ENCODE measurements at places on chromosomes 2 and 18.

- H3K27ac ChIP-seq: no peak overlapping the region
- no peaks in the 10 kb centered on the region for H3K36me3 ChIP-seq
- DNase-seq: peak; percentile 2
Measured at GRCh38 chr18:45386041-45386655, 229.1 kb upstream of the SLC14A2 start.

GRCh38 chr2:120251880-120252224 is 800 bp upstream of the RALB start:
- no peak overlapping the region for H3K27ac ChIP-seq
- H3K4me3 ChIP-seq: peak overlapping the region; percentile 49
- no peaks in the 10 kb centered on the region for H3K36me3 ChIP-seq

- H3K27me3 ChIP-seq: peaks cover 4% of the 10 kb centered on the region
- DNase-seq: no peak
- no peak overlapping the region for H3K27ac ChIP-seq
- H3K36me3 ChIP-seq: no peaks in the 10 kb centered on the region
- H3K4me1 ChIP-seq: no peaks in the 10 kb centered on the region
Measured at GRCh38 chr2:20430461-20431300, 16.2 kb upstream of the RHOB start.

DNA sequence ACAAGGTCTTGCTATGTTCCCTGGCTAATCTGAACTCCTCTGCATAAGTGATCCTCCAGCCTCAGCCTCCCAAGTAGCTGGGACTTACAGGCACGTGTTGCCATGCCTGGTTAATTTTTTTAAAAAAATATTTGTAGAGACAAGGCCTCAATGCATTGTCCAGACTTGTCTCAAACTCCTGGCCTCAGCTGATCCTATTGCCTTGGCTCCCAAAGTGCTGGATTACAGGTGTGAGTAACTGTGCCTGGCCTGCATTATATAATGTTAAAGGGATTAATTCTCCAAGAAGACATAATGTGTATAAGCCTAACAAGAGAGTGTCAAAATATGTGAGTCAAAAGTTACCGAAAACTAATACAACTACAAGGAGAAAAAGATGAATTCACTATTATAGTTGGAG is 32.2 kb downstream of the BUB1 start:
- H3K36me3 ChIP-seq: peaks cover 2% of the 10 kb centered on the region
- H3K27ac ChIP-seq: no peak overlapping the region
- no peak for DNase-seq
- H3K4me3 ChIP-seq: no peak overlapping the region

GRCh38 chr2:190023860-190024259 is 38.7 kb downstream of the MSTN start:
- H3K36me3 ChIP-seq: no peaks in the 10 kb centered on the region
- H3K27ac ChIP-seq: no peak overlapping the region
- DNase-seq: peak; percentile 64
- no peaks in the 10 kb centered on the region for H3K4me1 ChIP-seq
- H3K4me3 ChIP-seq: no peak overlapping the region
